Lung microvascular endothelial cell (primary cell): ENCODE measurements at places on chromosomes 6 and 20. TPM values are rescaled to one million over a fixed set of nuclear protein-coding genes. Genes with fewer than 3 reads are reported as not detected.

DNA sequence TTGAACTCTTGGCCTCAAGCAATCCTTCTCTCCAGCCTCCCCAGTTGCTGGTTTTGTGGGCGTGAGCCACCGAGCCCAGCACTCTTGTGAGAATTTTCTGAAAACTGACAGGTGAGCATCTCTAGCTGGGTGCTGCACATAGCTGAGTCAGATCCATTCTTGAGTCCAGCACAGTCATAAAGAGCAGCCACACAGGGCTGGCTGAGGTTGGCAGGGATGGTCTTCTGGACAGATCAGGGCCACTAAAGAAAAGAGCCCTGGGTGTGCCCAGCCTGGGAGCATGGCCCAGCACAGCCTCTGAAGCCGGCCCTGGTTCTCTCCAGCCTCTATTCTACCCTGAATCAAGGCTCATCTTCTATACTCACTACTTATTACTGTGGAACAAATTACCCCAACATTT, 11.5 kb downstream of the DLGAP4 start:
- DNase-seq = no peak

DNA sequence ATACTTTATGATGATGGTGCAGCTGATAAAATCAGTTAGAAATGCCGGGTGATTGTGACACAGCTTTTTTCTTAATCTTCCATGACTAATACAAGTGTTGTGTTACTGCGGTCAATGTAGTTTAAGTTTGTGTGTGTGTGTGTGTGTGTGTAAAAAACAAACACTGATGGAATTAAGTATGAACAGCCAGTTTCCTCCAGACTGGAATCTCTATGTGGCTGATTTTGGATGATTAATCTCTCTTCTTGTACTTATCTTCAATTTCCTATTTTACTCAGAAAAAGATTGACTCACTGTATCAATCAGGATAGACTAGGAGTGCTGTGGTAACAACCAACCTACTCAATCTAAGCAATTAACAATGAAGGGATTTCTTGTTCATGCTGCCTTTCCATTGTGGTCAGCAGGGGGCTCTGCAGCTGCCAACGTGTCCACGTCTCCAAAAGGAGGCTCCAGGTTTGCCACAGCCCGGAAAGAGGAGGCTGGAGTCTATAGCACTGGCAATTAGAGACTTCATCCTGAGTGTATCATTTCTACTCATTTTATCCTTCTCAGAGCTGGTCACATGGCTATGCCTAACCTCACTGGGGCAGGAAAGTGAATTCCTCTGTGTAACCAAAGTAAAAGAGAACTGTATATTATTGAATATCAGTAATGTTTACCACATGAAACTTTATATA, 107.7 kb downstream of the CD109 start:
- DNase-seq = peak; percentile 64

The MACROD2 gene
- under 0.01 and 0.40 TPM in 2 replicates for total RNA-seq

The SLC13A3 gene
- total RNA-seq = under 0.01 TPM in 1 of 2 replicates, not detected in the other

GRCh38 chr6:4381381-4381780, 246.0 kb upstream of the ECI2 start:
- peak; percentile 93 for DNase-seq

The SLC17A2 gene
- not detected in 2 replicates for total RNA-seq

The ARMH2 gene
- not detected in 2 replicates for total RNA-seq

DNA sequence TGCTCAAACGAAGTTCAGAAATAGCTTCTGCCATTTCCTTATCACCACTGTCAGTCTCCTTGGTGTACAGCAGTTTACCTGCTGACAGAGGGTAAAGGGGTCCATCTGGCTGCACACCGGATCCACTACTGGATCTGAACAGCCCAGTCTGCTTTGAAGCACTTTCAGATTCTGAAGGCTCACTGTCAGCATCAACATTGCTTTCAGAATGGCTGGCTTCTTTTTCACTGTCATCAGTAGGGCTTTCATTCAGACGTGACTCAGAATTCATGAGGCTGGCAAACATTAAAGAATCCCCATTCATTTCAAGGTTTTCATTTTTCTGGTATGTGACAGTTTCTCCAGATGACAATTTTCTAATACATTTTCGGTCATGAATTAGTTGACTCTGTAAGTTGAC, 21.0 kb upstream of the PNISR start:
- no peak for DNase-seq

The RIPOR3 gene
- total RNA-seq = 0.20 TPM in 1 of 2 replicates, not detected in the other

The TBXT gene
- total RNA-seq = not detected in 2 replicates

The SYNDIG1 gene
- total RNA-seq = not detected in 2 replicates

- no peak for DNase-seq
Observed at GRCh38 chr6:105824732-105825131, 261.4 kb upstream of the PRDM1 start.

DNA sequence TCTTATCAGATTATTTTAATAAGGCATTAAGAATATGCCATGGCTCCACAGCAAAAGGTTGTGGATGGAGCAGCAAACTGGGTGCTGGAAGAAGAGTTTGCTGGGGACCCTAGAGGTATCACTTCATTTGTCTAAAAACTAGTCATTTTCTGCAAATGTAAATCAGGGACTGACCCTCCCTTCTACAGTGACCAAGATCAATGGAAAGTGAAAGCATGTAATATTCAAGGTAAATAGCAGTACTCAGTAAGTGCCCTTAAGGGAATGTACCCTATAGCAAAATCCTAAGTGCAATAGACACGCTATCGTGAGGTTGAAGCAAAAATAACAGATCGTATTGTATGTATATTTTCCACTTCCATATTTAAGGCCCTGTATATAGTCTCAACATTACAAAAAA, 38.7 kb downstream of the TRDN start:
- DNase-seq = no peak

GRCh38 chr6:164947164-164947563, 362.2 kb downstream of the C6orf118 start:
- no peak for DNase-seq

DNA sequence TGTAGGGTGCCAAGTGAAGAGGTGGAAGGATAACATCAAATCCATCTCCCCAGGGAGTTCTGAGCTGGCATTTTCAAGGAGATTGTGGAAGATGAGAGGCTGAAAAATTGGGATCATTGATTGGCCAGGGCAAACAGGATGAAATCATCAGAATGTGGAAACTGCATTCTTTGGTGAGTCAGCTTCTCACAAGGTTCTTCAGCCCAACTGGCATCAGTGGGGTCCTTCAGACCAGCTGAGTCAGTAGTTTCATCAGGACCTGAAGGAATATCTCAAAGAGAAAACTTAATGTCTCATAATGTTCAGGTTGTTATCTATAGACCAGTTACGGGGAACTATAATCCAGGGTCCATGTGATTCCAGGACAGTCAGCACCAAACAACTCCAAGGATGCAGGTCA, 195.8 kb downstream of the HAO1 start:
- DNase-seq = no peak

The RAD21L1 gene
- not detected in 2 replicates for total RNA-seq

GRCh38 chr6:130070792-130071191, 52.4 kb downstream of the L3MBTL3 start:
- no peak for DNase-seq

The SLC22A1 gene
- not detected in 2 replicates for total RNA-seq

DNA sequence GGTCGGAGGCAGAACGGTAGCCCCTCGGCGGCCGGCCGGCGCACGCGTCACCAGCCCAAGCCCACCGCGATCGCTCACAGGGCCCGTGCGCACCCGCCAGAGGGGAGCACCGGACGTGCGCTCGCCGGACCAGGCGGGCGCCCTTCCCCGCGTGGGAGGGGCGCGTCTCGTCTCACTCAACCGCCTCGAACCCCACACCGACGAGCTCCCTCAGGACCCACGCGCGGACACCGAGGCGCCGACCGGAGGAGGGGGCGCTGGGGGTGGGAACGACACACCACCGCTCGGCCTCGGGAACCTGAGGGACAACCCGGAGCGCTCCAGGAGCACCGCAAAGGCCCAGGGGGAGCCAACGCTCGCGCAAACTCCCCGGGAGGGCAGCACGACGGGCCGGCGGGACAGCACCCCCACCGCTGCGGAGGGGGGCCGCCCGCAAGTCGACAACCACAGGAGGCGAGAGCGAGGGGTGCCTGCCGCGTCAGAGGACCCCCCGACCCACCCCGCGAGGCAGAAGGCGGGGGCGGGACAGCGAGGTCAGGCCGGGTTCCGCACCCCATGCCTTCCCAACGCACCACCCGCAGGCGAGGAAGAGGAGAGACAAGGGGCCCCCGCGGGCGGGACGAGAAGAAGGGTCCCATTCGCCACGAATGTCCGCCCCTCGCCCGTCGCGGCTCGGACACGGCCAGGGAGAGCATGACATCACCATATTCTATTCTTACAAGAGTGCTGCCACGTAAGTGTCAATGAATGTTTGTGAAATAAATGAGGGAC, 512.7 kb upstream of the ZNF337 start:
- DNase-seq = peak; percentile 12

- peak; percentile 43 for DNase-seq
Observed at GRCh38 chr6:144347933-144348332, 62.8 kb downstream of the UTRN start.

DNA sequence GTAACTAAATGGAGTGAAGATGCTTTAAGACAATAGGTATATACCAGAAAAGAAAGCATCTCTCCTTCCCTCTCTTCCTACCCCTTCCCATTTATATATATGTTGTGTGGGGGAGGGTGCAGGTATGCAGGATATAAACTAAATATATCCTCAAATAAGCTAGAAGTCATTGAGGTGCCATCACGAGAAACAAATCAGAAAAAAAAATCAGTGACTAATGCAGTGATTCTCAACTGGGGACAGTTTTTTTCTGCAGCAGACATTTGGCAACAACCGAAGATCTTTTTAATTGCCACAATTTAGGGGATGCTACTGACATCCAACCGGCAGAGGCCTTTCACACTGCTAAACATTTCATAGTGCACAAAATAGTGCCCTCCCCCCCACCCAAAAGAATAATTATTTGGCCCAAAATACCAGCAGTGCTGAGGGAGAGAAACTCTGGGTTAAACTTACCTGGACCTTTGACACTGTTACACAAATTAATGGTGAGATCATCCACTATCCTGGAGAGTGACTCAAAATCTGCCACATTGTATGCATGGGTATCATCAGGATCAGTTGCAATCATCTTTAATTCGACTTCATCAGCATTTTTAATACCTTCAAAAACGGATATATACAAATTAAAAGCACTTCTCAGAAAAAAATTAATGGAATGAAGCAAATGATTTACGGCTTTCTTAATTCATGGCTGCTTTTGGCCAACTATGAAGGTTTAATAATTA, 55.0 kb downstream of the COL12A1 start:
- DNase-seq = no peak

GRCh38 chr6:70884074-70884983, 72.5 kb downstream of the B3GAT2 start:
- peak; percentile 68 for DNase-seq

- no peak for DNase-seq
Observed at GRCh38 chr6:41467061-41467460, 79.1 kb upstream of the FOXP4 start.

The GRIK2 gene
- under 0.01 TPM in 1 of 2 replicates, not detected in the other for total RNA-seq

DNA sequence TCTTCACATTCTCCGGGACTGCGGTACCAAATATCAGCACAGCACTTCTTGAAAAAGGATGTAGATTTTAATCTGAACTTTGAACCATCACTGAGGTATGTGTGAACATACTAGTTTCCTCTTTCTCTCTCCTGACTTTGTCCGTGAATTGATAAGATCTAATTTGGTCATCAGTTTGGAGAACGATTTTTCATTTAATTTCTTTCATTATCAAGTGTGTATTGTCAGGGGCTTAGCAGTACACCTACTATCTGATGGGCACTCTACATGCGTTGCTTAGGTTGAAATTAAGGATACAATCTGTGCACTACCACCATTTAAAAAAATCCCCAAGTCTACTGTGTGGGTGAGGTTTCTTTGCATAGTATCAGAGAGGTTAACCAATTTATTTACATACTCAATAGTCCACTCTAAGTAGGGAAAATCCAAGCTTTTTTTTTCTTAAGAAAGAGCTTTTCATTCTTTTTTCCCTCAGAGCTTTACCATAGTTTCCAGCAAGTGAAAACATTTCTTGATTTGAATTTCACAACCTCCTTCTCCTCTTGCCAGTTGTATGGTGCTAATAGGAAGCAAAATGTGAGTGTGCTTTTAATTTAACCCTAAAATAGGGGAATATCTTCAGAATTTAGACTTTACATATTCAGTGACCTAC, 105.4 kb upstream of the ESR1 start:
- no peak for DNase-seq

The HAO1 gene
- total RNA-seq = not detected in 2 replicates

DNA sequence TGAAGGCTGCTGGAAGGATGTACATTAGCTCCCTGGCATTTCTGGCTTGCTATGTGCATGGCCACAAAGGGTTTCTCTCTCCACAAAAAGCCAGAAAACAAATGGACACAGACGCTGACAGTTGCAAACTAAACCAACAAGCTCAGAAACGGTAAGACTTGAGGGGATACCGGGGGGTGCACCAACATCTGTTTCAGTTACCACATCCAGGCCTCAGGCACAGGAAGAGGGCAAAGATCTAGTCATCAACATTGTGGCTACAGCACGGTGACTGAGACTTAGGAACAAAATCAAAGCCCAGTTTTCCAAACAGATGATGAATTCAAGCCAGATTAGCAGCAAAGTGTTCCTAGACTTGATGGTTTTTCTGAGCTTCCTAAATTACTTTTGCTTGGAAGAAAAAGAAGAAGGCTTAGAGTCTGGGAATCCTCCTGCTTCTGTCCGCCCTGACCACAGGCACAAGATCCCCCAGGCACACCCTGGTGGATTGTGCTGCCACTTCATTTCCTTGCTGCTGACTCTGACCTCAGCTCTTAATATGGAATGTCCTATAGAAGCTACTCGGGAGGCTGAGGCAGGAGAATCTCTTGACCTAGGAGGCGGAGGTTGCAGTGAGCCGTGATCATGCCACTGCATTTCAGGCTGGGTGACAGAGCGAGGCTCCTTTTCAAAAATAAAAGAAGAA, 54.2 kb upstream of the ADGRF1 start:
- DNase-seq = no peak

The OPRM1 gene
- not detected in 2 replicates for total RNA-seq

- peak; percentile 6 for DNase-seq
Observed at GRCh38 chr6:36025932-36026327, 1.5 kb upstream of the SLC26A8 start.

The IMPG1 gene
- total RNA-seq = not detected in 2 replicates

GRCh38 chr6:116451916-116452315, 9.3 kb upstream of the CALHM6 start:
- no peak for DNase-seq

The NFATC2 gene
- 2.4 and 4.8 TPM in 2 replicates for total RNA-seq

DNA sequence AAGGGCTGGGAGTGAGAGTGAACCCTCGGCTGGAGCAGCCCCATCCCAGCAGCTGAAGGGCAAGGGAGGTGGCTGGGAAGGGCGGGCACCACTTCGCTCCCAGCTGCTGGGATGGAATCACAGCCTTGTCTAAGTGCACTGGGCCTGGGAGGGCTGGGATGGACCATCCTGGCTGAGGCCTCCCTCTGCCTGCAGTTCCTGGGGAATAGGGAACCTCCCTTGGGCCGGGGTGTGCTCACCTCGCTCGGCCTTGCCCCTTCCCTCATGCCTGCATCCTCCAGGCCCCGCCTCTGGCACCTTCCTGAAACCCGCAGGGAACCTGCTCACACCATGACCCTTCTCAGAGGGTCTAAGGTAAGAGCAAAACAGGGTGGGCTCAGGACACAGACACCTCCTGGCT, 53.7 kb downstream of the SMOC2 start:
- DNase-seq = no peak

The HSPA1L gene
- 0.87 and 1.8 TPM in 2 replicates for total RNA-seq
